ENCODE measurements at places on chromosomes 2 and 18.
A peak's percentile ranks its signal among the peaks of the same experiment; 100 is the strongest.

GRCh38 chr18:73482901-73483300 lies 615.1 kb upstream of the NETO1 start:
- no peak for DNase-seq

- DNase-seq, result no peak
These were observed 11.2 kb upstream of the GYPC start for GRCh38 chr2:126644630-126645191.

GRCh38 chr2:71560638-71561011 lies 107.3 kb downstream of the DYSF start:
- DNase-seq, result no peak

- DNase-seq, result no peak
These were observed 121.9 kb downstream of the CACNB4 start for GRCh38 chr2:151976945-151977353.

- no peak for DNase-seq
These were observed 73.3 kb upstream of the MBOAT2 start for GRCh38 chr2:9076755-9077154.

DNA sequence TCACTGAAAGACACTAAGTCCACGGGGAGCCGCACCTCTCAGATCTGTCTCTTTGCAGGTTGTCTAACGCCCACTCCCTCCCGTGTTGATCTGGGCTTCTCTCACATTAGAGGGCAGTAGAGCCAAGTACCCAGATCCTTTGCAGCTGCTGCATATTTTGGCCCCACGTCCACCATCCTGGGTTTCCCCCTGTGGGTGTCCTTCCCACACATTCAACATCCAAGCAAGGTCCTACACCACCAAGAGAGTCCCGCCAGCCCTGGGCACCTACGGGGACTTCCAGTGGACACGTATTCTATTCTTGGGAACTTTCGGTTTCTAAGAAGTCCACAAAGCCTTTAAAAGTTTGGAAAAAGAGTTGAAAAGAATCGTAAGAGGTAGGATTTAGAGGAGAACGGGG lies 116.6 kb downstream of the ATL2 start:
- no peak for DNase-seq

DNA sequence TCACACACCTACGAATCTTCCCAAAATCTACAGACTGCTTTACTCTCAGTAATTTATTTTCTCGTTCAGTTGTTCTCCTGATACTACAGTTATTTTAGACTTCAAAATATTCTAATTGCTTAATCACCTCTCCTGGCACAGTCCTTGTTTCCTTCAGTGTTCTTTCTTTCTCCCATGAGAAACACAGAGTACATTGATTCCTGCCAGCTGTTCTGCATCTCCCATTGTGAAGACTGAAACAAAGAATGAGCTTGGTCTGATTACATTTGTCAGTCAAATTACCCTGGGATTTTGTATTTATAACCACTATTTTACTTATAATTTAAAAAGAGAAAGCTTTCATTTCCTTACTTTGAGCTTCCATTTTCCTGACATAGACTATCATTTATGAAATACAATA lies 63.9 kb upstream of the TANK start:
- DNase-seq, result no peak

- no peak for DNase-seq
These were observed 28.3 kb upstream of the MRO start for GRCh38 chr18:50848061-50848551.

DNA sequence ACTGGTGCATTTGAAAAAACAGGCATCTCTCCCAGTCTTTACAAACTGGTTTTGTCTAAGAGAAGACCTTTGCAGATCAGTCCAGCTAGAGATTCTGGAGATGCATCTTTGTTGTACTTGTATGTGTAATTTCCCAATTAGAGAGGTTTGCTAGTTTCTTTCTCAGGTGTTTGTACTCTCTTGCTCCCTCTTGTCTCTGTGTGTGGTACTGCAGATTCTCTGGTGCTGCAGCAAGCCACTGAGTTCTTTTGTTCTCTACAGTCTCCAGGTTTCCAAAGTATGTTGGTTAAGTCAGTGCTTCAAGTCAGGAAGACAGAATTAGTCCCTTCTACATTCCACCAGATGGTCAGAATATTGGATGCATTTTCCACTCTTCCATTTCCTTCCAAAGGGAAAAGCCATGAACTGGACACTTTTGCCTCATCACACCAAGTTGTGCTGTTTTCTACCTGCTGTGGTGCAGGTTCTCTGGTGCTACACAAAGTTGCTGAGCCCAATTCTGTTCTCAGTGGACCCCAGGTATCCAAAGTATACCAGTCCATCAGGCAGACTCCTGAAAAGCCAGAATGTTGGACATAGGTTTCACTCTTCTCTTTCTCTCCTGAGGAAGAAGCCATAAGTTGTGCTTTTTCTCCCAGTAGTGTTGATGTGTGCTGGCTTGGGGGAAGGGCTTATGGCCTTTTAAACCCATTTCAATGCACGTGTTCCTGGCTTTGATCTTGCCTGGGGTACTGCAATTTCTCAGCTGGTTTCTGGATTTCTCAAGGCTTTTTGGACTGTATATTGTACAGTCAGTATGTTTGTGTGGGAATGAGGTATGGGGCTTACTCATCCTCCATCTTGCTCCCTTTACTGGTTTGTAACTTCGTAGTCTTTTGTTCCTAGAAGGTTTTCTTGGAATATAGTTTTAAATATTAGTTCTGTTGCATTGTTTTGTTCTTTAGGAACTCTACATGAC lies 29.8 kb downstream of the EPC2 start:
- DNase-seq, result peak; percentile 9

DNA sequence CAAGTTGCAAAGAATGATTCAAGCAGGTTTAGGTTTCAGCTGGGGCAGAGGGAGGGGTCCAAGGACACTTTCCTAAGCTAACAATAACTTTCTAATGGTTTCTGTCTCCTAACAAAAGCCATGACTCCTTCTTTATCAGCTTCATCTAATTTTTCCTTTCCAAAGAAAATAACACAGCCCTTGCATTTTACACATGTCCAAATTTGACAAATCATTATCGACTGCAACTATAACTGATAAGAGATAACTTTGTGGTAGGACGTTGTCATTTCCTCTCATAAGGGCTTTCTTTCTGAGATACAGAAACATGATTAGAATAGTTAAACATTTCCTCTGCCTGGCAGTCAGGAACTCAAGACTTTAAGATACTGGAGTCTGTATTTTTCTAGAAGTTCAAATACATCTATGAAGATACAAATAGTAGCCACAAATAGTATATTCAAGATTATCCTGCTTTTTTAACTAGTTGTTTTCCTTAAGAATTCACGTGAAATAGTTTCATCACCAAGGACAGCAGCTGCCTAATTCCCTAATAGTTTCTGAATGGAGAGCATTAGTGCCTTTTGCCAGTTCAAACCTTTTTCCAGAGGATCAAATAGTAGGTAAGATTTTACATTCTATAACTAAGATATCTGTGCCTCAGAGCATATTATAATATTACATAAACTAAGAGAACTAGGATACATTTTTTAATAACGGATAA lies 263.2 kb downstream of the EXOC6B start:
- no peak for DNase-seq

DNA sequence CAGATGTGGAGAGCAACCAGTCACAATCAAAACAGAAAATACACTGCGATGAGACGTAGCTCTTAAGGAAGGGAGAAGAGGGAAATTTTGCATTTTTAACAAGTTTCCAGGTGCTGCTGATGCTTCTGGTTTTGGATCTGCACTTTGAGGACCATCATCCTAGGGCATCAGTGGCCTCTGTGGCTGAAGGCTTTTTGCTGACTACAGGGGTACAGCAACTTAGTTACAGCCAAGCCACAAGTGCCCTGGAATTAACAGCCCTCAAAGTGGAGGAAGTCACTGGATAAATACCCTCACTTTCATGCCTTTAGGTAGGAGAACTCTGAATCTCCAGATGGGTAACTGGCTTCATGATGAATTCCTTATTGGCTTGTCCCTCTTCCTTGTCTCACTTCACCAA lies 700.9 kb downstream of the TMEM182 start:
- DNase-seq, result no peak

GRCh38 chr2:31240381-31241365 lies 6.7 kb downstream of the EHD3 start:
- DNase-seq, result no peak
